ENCODE measurements at places on chromosomes 6 and 20.

GRCh38 chr6:111664565-111665030, 58.9 kb upstream of the TRAF3IP2 start:
- DNase-seq = no peak
- no peak overlapping the region for H3K27ac ChIP-seq
- no peak overlapping the region for H3K4me3 ChIP-seq
- H3K27me3 ChIP-seq = no peaks in the 10 kb centered on the region

- no peak overlapping the region for H3K4me3 ChIP-seq
- H3K27me3 ChIP-seq = no peaks in the 10 kb centered on the region
- H3K36me3 ChIP-seq = no peaks in the 10 kb centered on the region
Measured at GRCh38 chr6:22657352-22657980, 88.1 kb downstream of the HDGFL1 start.

DNA sequence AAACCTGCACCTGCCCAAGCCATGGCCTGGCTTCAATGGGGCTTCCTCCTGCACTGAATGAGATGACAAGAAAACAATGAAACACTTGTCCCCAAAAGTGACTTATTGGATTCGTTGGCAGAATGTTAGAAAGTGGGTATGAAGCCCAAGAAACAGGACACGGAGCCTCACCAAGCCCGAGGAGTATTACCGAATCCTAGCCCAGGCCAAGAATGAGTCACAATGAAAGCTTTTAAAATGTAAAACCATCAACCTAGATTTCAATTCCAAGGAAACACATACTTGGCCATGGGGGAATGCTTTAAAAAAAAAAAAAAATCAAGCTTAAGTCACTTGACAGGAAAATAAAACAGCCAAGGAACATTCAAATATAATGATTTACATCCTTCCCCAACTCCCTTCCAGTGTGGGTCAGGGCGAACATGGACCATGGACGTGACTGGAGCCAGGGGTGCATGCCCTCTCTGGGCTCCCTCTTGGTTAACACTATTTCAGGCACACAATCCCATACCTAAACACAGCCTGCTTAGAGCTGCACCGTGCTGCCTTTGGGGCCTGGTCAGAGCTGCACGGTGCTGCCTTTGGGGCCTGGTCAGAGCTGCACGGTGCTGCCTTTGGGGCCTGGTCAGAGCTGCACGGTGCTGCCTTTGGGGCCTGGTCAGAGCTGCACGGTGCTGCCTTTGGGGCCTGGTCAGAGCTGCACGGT, 3.1 kb upstream of the STX16 start:
- DNase-seq = no peak
- no peak overlapping the region for H3K4me3 ChIP-seq
- peaks cover 25% of the 10 kb centered on the region for H3K36me3 ChIP-seq
- peaks cover 33% of the 10 kb centered on the region for H3K4me1 ChIP-seq
- no peak overlapping the region for H3K27ac ChIP-seq

DNA sequence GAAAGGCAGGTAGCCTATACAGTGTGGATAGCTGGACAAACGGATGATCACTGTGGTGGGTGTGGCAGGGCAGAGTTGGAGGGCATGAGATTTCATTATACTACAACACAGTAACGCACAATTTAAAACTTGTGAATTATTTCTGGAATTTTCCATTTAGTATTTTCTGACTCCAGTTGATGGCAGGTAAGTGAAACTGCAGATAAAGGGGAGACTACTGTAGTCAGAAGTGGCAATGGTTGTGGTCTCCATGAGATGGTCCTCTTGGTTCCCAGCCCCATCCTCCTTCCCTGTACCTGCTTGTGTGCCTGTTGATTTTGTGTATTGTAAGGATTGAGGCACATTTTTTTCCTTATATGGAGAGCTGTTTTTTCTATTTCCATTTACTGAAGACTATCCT, 22.5 kb upstream of the SCAF8 start:
- no peaks in the 10 kb centered on the region for H3K27me3 ChIP-seq
- H3K36me3 ChIP-seq = no peaks in the 10 kb centered on the region
- no peaks in the 10 kb centered on the region for H3K4me1 ChIP-seq

GRCh38 chr20:61846741-61847419, 218.8 kb downstream of the TAF4 start:
- H3K4me1 ChIP-seq = no peaks in the 10 kb centered on the region
- H3K27me3 ChIP-seq = peaks cover 80% of the 10 kb centered on the region
- H3K27ac ChIP-seq = no peak overlapping the region
- no peak for DNase-seq
